Stimulated activated CD8-positive, alpha-beta memory T cell treated with anti-CD3 and anti-CD28 coated beads, Interleukin-7, amount 100 ng/mL, for 1 hour (primary cell): ENCODE measurements at places on chromosomes 7 and 10.

- DNase-seq: no peak
Observed at GRCh38 chr10:47039562-47039913, 128.3 kb downstream of the PTPN20 start.

DNA sequence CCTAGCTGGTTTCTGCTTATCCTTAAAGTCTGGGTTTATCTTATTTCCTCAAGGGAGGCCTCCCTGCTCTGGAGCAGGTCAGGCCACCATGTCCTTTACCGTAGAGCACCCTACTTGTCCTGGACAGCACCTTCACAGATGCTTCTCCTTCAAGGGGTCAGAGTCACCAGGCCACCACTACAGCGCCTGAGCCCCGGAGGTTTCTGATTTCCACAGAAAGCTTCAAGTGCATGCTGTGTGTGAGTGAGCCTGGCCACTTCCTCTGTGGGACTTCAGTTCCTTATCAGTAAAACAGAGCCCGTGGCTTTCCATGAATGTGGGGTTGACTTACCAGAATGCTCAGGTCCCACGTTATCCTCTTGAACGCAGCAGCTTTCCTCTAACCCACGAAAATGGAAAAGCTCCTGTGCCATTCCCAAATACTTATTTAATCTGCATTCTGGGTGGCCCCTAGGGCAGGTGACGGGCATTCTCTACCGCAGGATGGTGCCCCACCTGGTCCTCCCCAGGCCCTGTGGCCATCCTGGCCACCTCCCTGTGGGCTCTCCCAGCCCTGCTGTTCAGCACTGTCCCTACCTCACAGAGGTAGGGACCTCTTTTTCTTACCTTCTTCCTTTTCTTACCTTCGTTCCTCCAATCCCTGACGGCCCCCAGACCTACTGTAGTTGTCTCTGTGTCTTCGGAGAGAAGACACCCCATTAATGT is 1.4 kb upstream of the DOCK1 start:
- no peak for DNase-seq

DNA sequence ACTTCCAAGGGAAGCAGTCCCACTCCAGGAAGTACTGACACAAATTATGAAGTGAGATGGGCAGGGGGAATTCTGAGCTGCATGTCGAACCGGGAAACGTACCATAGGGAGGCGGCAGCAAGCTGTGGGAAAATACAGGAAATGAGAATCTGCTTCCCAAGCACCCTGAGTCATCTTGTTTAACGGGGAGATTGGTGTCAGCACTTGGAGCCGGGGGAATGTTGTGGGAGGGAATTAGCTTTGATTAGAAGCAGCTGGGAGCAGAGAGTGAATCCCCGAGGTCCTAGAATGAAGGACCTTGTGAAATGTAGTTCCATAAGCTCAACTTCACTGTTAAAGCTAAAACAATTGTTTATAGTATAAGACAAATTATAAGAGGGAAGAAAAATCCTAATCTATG is 141.4 kb upstream of the PRKCQ start:
- no peak for DNase-seq

- DNase-seq: no peak
Observed at GRCh38 chr10:51321980-51322379, 247.7 kb downstream of the PRKG1 start.

DNA sequence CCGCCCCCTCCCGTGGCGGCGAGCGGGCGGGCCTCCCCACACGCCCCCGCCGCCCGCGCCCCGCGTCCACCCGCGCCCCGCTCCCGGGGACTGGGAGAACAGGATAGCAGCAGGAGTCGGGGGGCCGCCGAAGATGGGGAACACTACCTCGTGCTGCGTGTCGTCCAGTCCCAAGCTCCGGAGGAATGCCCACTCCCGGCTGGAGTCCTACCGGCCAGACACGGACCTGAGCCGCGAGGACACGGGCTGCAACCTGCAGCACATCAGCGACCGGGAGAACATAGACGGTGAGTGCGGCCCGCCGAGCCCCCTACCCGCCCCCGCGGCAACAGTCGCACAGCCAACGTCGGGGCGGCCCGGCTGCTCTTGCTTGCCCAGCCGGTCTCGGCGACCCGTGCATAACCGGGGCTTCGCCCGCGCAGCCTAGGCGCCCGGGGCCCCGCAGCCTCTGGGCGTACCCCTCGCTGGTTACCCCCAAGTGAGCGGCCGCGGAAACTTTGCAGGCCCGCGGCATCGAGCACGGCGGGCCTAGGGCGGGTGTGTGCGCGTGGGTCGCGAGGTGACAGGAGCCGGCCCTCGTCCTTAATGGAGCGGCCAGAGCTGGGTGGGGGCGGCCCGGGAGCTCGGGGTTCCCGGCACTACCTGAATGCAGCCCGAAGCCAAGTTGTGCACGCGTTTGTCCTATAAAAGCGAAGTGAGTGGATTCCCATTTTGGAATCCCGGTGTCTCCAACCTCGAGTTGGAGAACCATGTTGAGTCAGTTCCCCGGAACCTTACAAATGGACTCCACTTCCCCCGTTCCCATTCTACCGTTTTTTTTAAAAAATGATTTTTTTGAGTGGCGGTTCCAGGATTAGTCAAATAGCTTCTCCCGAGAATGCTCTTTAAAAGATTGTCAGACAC is 863 bp downstream of the CCNY start:
- DNase-seq: no peak

DNA sequence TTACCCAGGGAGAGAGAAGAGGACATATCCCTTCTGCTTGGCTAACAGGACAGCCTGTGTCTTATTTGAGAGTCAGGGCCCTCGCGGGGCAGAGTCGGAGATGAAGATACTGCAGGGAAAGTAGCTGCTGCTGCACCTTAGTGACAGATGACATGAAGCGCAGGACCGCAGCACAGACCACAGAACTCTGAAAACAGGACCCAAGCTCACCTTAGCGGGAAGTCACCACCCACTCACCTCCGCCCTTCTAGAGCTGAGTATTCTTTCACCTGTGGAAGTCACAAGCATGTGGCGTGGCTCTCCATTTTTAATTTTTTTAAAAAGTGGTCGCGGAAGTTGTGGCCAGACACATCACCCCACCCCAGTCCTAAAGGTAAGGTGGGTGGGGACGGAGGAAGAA is 191.4 kb downstream of the FAM107B start:
- peak; percentile 45 for DNase-seq

GRCh38 chr7:44460325-44460724 is 30.1 kb downstream of the NUDCD3 start:
- no peak for DNase-seq

DNA sequence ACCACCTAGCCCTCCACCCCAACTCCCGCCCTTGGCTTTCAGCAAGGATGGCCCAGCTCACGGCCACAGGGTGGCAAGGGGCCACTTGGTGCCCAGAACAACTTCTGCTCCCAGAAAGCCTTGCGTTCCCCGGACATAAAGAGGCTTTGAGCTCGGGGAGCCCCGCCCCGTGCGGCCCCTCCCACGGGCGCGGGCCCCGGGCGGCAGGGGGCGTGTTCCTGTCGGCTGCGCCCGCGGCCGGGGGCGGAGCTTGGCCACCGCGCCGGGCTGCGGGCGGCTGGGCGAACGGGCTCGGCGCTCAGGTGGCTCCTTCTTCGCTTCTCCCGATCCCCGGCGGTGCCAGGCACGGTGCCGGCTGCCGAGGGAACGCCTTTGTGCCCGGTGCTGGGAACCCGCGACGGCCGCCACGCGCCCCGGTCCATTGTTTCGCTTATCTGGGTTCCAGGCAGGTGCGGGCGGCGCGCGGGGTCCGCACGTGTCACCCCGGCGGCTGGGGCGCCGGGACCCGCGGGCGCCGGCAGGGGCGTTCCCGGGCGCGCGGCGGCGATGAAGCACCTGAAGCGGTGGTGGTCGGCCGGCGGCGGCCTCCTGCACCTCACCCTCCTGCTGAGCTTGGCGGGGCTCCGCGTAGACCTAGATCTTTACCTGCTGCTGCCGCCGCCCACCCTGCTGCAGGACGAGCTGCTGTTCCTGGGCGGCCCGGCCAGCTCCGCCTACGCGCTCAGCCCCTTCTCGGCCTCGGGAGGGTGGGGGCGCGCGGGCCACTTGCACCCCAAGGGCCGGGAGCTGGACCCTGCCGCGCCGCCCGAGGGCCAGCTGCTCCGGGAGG is at the start of gene NFE2L3:
TSS of gene NFE2L3 (plus strand) at position 246 of the 829 bp plus-strand sequence. CDS start at position 547, 301 bp downstream.
- peak; percentile 58 for DNase-seq

DNA sequence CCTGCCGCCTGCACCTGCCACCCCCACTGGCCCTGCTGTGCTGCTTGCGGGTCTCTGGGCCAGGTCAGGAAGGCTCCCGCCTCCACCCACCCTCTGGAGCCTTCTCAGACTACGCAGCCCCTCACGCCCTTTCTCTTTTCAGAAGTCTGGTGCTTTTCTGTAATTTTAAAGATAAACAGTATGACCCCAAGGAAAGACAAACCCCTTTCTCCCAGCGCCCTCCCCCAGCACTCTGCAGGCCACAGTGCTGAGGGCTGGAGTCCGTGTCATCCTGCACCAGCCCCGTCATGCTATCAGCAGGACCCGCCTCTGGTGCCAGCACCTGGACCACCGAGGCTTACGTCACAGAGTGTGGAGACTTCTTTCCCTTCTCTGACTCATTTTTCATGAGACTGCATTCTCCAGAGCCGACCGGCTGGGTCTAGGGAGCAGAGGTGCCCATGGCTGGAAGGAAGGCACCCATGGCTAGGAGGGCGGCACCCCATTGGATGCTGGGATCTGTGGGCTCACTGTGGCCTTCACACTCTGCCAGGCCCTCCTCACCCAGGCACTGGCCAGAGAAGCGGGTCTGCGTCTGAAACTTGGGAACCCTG is 53.4 kb downstream of the CFAP46 start:
- DNase-seq: no peak

DNA sequence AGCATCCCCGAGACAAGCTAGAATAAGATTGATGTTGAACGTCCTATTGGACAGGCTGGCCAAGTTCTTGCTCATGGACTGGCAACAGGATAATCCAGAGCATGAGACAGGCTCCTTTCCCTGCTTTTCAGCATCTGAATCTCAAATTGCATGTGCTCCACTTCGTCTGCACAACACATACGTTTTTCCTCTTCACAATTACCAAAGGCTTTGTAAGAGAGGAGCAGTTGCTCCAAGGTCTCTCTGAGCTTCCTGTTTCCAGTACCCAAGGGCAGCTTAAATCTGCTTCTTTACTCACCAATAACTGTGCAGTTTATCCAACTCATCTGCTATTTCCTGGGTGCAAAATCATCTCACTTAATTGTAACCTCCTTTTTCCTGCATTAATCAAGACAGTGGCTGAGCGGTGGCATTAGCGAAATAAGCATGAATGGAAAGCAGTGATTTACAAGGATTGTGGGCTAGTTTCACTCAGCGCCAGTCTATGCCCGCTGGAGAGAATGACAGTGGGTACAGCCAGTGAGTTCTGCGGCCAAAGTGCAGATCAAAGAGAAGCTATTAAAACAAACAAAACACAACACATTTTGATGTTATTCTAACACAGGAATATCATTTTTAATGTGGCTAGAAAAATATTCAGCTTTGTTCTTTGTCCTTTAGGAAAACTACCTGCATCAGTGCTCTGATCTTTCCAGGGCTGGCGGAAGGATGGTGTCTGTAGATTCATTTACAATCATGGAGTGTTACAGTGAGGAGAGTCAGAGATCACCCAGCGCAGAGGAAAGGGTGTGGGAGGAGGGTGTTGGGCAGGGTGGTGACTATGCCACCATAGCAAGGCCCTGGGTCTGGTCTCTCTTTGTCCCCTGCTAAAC is 79.8 kb downstream of the CHN2 start:
- no peak for DNase-seq

DNA sequence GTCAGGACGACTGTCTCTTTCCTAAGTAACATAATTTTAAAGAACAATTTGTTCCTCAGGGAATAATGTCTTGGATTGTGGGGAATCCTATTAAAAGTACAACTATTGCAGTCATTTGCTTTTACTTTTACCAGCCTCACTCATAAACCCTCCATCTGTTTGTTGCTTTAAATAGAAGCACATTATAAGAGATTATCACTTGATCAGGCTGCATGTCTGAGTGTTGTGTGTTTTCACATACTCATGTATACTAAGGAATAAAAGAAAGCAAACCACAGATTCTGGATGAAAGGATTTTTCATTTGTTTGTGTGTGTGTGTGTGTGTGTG is 1077.8 kb downstream of the KCNMA1 start:
- no peak for DNase-seq

DNA sequence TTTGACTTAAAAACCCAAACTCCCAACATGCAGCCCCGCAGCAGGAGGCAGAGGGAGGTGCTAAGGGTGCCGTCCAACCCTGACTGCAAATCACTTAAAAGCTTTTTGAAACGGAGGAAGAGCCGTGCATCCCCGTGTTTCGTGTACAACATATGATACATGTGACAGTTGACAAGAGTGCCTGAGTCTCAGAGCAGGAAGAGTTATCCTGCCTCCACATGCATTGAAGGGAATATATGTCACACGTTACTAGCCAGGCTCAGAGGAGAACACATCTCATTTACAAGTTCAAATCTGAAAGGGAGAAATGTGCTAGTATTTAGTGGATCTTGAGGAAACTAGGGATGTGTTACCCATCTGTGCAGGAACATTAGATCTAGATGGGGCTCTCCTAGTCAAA is 69.9 kb downstream of the SDK1 start:
- DNase-seq: no peak

- no peak for DNase-seq
Observed at GRCh38 chr10:55048830-55049498, 247.9 kb upstream of the PCDH15 start.

GRCh38 chr10:132727411-132727810 is 58.5 kb downstream of the NKX6-2 start:
- DNase-seq: no peak

GRCh38 chr7:784971-785370 is 47.3 kb upstream of the SUN1 start:
- no peak for DNase-seq

DNA sequence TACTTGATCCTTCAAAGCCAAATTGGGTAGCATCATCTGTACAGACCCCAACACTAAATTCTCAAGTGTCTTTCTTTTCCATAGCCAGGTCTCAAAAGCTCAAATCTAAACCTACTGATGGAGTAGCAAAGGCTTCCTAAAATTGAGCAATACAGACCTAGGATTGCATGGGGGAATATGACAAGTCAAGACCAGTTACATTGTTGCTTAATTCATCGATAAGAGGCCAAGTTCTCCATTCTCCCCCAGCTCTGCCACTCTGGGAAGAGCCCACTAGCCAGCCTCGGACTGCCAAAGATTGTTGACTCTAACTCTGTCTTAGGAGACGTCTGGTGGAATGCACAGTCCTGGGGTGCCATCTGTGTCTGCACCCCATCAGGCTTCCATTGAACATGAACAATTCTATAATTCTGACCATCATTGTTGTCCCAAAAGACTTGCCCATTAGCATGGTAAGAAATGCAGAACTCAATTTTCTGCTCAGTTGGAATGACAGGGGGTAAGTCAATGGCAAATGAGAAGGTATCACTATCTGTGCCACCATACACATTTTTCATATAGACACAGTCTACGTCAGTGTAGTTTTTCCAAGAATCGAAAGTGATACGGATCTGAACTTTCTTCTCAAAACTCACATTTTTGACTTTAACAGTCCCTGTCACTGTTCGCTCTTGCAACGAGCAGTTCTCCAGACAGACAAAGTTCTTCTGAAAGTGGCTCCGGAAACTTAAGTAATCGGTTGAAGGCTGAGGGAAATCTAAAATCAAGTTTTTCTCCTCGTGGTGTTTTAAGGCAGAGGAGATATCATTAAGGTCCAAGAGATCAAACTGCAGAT is 2.9 kb downstream of the PPP1R3C start:
- DNase-seq: no peak
